Endothelial cell of umbilical vein (primary cell): ENCODE measurements at places on chromosomes 1 and 21.
A peak's percentile ranks its signal among the peaks of the same experiment; 100 is the strongest.

- DNase-seq = peak; percentile 25
Measured at GRCh38 chr1:52825868-52826267, 16.7 kb upstream of the ZYG11A start.

DNA sequence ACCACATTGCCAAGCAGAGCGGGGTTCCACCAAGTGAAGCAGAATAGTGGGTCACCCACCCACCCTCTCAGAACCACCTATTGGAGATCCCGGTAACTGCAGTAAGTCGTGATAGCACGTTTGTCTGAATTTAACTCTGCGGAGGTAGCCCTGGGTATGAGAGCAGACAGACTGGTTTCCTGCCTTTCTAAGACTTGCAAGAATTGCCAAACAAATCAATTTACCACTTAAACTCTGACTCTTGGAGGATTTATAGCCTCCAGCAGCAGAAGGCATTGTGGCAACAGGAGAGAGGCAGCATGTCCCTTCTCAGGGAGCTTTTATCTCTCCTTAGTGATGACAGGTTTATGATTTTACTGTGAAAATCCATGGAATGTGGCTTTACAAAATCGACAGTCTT, 287.9 kb upstream of the FMN2 start:
- DNase-seq = no peak

GRCh38 chr1:18727956-18728355, 97.3 kb downstream of the PAX7 start:
- no peak for DNase-seq

DNA sequence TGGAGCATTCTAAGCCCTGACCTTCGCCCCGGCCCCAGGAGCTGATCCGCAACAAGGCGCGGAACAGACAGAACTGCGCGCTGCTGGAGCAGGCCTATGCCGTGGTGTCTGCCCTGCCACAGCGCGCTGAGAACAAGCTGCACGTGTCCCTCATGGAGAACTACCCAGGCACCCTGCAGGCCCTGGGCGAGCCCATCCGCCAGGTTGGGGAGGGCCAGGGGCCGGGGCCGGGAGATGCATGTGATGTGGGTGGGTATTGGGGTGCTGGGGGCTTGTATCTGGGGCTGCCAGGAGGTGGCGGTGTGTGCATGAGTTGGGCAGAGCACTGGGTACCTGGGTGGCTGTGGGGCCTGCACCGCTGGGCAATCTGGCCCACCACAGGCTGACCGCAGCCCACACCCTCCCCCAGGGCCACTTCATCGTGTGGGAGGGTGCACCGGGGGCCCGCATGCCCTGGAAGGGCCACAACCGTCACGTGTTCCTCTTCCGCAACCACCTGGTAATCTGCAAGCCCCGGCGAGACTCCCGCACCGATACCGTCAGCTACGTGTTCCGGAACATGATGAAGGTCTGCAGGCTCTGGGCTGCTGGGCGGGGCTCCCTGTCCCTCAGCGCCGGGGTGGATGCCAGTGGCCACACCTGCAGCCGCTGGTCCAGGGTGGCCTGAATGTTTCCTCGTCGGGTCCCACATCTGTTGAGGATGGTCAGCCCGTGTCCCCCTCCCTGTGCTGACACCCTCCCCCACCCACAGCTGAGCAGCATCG, 65.8 kb downstream of the TRIM11 start:
- DNase-seq = no peak

GRCh38 chr1:5385096-5385799, 607.0 kb downstream of the NPHP4 start:
- DNase-seq = no peak

DNA sequence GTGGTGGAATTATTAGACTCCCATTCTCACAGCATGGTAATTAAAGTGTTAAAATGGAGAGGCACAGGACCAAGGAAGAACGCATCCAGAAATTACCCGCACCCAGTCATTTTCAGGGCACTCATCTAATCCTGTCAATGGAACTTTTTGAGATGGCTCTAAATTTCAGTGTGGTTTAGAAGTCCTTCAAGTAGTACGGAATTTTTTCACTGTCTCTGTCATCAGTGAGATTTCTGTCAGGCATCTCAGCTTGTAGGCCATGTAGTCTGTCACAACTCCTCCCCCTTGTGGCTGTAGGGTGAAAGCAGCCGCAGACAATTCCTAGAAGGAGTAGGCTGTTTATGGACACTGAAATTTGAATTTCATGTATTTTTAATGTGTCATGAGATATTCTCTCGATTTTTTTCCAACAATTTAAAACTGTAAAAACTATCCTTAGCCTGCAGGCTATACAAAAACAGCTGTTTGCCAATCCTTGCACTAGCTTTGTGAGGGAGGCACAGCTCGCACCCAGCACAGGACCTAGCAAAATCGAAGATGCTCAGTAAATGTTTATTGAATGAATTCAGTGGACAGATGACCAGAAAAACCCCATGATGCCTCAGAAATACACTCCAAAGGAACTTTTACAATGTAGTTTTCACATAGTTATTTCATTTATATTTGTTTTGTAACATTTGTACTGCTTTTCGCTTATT, 6.6 kb upstream of the NUP133 start:
- DNase-seq = peak; percentile 67

GRCh38 chr1:20950679-20951078, 163.6 kb upstream of the HP1BP3 start:
- no peak for DNase-seq

DNA sequence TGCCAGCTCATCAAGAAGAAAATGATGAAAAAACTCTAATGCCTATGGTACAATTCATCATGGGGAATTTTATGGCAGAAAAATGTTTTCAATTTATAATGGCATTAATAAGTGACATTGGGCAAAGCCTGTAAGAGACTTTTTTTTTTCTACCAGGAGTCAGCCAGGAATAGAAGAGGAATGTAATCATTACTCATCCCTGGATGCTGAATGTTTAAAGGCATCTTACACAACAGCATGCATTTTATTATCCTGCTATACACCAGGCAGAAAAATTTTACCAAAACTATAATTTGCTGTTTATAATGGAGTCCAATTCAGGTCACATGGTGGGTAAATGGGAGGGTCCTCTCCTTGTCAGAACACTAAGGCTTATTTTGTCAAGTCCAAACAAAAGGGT, 189.9 kb upstream of the BEND5 start:
- DNase-seq = no peak

GRCh38 chr1:160651433-160652064, 4.7 kb upstream of the SLAMF1 start:
- DNase-seq = no peak

DNA sequence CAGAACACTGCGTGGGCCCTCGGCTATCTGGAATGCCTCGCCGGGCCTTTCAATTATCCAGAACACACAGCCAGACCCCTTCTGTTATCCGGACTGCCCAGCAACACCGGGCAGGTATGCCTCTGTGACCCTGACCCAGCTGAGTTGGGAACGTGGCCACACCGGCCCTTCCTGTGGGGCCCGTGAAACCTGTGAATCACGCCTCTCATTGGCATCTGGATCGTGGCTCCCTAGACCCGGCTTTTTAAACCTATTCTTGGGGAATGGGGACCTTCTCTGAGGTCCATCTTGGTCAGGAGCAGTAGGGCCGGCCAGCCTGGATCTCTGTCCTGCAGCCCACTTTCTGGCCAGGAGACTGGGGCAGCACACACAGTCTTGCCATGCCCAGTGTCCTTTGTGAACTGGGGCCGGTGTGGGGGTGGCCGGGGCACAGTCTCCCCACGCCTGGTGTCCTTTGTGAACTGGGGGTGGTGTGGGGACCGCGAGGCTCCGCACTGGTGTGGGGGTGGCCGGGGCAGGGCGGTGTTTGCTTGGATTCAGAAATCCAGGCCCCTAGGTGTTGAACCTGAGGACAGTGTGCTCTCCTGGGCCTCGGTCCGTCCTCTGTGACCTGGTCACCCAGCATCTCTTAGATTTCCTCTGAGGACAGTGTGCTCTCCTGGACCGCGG, 11.1 kb downstream of the COL18A1 start:
- DNase-seq = no peak

- DNase-seq = no peak
Measured at GRCh38 chr1:82628887-82629286, 828.2 kb downstream of the ADGRL2 start.

- no peak for DNase-seq
Measured at GRCh38 chr1:10754568-10755329, 41.7 kb downstream of the CASZ1 start.

DNA sequence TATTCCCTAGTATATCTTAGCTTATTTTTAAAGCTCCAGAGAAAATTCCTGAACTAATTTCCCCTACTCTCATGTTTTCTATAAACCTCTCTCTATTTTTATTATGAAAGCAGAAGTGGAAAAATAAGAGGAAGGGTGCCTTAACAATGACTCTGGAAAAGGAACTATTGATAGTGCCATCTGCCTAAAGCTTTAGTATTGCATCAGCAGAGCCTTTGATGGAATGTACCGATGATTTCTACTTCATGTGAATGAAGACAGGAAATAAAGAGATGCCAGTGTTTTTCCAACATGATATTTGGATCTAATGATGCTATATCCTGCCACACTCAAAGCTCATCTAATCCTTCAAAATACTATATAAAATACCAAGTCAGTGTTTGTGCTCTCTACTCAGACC, 35.1 kb downstream of the TNFSF18 start:
- DNase-seq = no peak

DNA sequence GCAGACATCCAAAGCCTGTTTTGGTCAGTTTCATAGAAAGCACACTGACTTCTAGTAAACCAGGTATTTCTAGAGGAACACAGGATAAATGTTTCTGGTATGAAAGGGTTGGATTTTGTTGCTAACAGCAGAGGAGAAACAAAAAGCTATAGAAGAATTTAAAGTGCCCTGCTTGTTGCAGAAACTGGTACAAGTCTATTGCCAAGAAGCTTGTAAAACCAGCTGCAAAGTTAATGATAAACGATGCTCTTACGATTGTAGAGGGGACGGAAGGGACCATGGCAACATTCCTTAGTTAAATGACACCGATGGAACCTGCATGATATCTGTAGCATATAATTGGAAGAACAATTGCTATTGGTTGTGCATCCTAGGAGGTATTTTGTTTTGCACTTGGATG, 40.1 kb downstream of the SLC35F3 start:
- DNase-seq = no peak

GRCh38 chr1:185966471-185966870, 232.3 kb downstream of the HMCN1 start:
- peak; percentile 4 for DNase-seq

- peak; percentile 99 for DNase-seq
Measured at GRCh38 chr1:245091818-245092637, 62.8 kb upstream of the KIF26B start.

- no peak for DNase-seq
Measured at GRCh38 chr1:15099441-15100120, 54.0 kb upstream of the TMEM51 start.

GRCh38 chr1:113178106-113178505, 105.1 kb downstream of the LRIG2 start:
- no peak for DNase-seq

DNA sequence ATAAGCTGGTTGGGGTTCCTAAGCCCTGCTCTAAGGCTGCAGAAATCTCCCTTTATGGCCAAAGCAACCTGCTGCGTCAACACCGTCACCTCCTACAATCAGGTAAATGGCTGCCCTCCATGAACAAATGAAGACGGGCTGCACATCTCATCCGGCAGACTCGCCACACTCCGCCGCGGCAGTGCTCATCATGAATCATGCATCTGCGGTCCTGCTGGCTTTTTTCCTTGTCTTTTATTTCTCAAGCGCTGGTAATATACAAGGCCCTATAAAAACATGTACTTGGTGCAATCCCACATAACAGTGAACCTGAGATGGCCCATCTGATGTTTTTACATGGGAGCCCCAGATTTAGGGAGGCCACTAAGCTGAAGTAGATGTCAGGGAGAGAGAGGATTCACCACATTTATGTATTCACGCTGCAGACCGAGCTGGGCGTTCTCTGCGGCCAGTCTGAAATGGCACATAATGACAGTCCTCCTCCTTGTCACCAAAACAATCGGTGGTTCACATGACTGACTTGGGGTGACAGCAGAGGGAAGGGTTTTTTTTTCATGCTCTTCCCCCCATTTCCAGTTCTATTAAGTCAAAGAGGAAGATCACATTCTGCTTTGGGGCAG, 91.6 kb downstream of the KAZN start:
- no peak for DNase-seq

DNA sequence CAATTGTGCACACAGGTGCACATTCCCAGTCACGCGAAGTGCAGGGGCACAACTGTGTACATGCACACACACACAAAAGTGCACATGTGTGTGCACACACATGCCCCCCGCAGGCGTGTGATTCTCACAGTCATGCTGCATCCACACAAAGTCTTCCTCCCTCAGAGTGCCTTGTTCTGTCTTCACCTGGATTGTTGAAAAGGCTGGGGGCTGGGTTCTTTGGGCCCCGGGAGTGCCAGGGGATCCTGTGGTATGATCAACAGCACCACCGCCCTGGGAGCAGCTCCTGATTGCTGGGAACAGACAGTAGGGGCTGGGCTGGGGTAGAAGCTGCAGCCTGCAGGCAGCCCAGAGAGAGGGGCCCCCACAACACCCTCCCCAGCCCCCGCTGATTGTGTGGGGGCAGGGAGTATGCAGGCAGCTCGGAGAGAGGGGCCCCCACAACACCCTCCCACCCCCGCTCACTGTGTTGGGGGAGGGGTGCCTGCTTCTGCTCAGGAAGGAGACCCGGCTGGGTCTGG, 3.4 kb downstream of the COL18A1 start:
- DNase-seq = no peak

DNA sequence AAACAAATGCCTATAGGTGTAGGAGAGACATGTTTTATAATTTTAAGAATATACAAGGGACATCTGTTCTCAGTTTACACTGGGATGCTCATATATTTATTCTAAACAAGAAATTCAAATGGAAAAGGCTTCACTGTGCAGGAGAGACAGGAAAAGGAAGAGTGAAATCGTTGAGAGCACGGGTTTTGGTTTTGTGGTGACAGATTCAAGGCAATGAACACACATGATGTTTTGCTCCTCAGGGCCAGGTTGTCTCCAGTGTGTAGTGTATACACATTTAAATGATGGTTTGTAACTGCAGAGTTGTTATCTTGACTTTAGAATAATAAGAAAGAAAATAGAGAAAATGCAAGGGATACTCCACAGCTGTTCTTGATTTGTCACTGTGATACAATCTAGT, 73.7 kb downstream of the S1PR1 start:
- no peak for DNase-seq

DNA sequence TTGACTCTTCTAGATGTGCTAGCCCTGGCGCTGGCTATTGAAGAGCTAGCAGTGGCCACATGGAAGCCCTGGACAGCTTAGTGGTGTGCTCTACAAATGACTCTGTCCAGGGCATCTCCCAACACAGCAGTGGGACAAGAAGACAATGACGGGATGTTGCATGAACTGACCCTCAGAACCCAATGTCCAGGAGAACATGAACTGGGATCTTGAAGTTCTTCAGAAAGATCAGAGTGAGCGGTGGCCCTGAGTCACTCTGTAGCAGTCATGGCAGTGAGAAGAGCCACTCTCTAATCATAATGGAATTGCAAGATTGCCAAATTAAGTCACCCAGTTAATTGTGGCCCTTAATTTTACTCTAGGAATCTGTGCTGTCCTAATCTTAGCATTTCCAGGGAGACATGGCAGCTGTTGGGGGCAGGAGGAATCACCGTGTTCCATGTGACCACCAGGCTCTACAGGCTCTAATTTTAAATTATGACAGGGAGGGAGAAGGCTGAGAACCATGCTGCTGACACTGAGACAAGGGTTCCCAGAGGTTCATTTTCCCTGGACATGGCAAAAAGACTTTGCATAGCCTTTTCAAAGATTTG, 10.2 kb upstream of the OBSCN start:
- no peak for DNase-seq
